ENCODE measurements at places on chromosomes 5 and 9.

- DNase-seq, result no peak
Observed at GRCh38 chr9:121292801-121293241, 24.9 kb downstream of the GSN start.

- DNase-seq, result no peak
Observed at GRCh38 chr5:16690243-16690852, 73.6 kb upstream of the RETREG1 start.

DNA sequence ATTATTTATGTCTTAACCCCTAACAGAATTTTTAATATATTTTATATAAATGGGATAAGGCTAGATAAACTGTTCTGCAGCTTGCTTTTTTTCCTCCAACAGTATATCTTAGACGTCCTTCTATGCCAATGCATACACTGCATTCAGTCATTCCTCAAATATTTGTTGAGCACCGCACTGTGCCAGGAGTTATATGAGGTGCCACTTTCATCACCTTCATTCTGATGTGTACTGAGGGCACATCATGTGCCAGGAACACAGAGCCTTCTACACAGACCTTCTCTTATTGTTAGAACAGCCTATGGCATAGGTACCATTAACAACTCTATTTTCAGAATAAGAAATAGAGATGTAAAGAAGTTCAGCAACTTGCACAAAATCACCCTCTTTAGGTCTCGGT, 570.1 kb downstream of the CDK5RAP2 start:
- DNase-seq, result no peak

- no peak for DNase-seq
Observed at GRCh38 chr5:168317521-168318147, 26.2 kb downstream of the WWC1 start.

- no peak for DNase-seq
Observed at GRCh38 chr5:114316167-114316566, 45.7 kb upstream of the KCNN2 start.

DNA sequence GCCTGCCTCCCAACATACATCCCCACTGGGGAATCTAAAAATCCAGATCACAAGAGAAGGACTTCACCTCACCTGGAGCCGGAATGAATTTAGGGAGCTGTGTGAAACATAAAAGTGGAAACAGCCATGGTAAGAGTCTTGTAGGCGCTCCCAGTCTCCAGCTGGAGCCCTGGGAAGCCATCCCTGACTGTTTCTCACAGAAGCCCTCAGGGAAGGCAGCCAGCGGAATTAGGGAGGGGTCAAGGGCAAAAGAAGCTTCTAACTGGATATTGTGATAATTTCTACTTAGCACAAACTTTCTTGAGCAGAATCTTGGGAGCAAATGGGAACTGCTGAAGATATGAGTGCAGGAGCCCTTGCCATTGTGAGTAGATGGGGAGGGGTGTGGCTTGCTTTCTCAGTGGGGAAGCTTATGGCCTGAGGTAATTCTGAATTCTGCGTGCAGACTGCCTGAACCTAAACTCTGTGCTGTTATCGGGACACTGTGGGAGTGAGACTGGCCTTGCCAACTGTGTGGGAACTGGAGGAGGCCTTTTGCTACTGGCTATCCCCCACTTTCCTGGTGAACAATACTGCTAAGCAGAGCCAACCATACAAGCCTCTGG, 174.4 kb upstream of the SMC2 start:
- DNase-seq, result no peak

All from activated CD4-positive, alpha-beta T cell treated with anti-CD3 and anti-CD28 coated beads for 24 hours (primary cell).